ENCODE measurements at places on chromosomes 2 and 18.

DNA sequence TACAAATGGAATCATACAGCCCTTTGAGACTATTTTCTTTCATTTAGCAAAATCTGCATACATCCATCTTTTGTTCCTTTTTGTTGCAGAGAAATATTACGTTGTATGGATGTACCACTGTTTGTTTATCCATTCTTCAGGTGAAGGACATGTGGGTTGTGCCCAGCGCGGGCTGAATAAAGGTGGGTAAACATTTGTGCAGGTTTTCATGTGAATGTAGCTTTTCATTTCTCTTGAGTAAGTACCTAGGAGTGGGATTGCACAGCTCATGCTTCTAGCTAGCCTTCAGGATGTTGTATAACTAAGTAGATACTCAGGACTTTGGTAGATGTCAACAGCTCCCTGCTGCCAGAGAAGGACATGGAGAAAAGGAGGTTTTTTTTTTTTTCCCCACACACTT, 50.6 kb upstream of the SPRED2 start:
- no peak for DNase-seq

GRCh38 chr2:188050726-188051125, 240.9 kb upstream of the GULP1 start:
- no peak for DNase-seq

DNA sequence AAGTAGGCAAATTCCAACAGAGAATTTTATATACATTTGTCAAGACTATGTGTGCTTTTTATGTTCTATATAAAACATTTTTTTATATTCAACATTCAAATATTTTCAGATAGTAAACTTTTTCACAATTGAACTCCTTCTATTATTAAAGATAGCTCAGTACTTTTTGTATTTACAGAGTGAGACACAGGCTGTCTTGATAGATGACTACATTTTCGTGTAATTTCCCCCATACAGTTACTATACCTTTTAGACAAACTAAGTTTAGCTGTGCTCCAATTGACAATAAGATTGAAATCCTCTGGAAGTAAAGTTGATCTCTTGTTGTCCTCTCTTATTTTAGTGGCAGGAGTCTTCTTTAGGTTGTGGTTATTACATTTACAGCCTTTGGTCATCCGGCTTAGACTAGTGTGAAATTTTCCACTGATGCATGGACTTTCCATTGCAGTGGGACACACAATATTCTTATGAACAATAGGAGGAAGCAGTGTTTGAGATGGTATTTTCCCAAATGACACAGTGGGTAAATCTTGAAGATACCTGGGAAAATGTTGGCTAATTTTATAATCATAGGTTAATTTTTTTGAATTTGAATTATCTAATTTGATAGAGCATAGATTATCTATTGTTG, 21.0 kb downstream of the ZSWIM2 start:
- no peak for DNase-seq

DNA sequence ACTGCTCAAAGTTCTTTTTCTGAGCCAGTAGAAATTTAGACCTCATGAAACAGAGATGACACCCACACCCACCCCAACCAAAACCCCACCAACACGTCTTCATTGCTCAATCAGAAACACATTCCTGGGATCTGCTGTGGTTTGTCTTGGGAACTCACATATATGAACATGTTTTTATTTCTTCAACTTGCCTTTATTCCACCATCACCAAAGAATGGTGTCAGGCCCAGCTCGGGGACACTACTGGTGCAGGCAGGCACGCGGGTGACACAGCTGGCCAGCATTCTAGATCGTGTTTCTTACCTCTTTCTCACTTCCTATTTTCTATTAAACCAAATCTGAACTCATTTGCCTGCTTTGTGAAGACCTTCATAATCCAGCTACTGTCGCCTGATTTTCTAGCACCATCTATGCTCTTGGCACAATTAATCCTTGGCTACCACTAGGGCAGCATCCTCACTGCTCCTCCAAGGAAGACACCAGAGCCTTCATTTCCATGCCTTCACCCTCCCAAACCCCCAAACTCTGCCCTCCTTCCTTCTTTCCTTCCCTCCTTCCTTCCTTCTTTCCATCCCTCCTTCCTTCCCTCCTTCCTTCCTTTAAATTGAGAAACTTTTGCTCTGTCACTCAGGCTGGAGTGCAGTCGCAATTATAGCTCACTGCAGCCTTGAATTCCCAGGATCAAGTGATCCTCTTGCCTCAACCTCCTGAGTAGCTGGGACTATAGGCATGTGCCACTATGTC, 157.1 kb downstream of the BCL2 start:
- DNase-seq: no peak

DNA sequence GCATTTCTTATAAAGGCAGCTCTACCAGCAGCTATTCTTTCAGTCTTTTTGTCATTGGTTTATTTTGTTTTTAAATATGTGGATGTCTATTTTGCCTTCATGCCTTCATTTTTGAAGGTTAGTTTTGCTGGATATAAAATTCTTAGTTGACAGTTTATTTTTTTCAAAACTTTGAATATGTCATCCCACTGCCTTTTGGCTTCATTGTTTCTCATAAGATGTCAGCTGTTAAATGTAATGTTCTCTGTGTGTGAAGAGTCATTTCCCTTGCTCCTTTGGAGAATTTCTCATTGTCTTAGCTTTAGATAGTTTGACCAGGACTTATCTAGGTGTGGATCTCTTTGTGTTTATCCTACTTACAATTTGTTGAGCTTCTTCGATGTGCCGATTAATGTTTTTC, 213.5 kb downstream of the KIAA1328 start:
- DNase-seq: no peak
